ENCODE measurements at places on chromosomes 5 and 9.

GRCh38 chr9:38737246-38737645 lies 17.3 kb upstream of the FAM240B start:
- DNase-seq, result no peak

- no peak for DNase-seq
These were observed 318.9 kb downstream of the ICE1 start for GRCh38 chr5:5741418-5741817.

DNA sequence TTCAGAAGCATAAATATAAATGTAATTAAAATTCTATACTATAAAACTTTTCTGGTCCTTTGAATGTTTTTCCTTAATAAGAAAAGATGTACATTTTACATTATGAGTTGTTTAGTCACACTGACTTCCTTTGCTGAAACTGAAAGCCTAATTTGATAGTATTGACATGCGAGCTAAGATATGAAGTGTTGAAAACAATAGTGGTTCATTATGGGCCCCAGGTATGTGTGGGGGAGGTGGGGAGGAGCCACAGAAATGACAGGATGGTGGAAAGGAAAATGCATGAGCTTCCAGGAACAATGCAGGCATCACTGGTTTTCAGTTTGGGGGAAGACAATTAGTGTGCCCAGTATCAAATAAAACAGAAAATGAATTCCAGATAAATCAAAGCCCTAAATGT lies 35.4 kb upstream of the RLN1 start:
- no peak for DNase-seq

GRCh38 chr9:10876333-10876732 lies 263.5 kb upstream of the PTPRD start:
- DNase-seq, result no peak

GRCh38 chr5:167840527-167841130 lies 450.8 kb upstream of the WWC1 start:
- DNase-seq, result no peak

- no peak for DNase-seq
These were observed 271.2 kb upstream of the IRX2 start for GRCh38 chr5:3022665-3023064.

GRCh38 chr5:159345861-159346260 lies 15.6 kb upstream of the IL12B start:
- no peak for DNase-seq

- DNase-seq, result no peak
These were observed 151.5 kb downstream of the DCP2 start for GRCh38 chr5:113128082-113128481.

DNA sequence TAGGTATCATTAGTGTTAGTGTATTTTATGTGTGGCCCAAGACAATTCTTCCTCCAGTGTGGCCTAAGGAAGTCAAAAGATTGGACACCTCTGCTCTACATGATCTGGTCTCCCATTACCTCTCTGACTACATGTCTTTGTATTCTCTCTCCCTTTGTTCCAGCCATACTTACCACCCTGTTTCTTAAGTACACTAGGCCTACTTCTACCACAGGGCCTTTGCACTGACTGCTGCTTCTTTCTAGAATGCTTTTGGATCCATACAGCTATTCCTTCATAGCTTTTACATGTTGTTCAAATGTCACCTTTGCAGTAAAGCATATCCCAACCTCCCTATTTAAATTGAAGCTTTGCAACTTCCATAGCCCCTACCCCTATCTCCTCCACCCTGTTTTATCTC lies 5.4 kb downstream of the XRCC4 start:
- DNase-seq, result no peak

GRCh38 chr9:92525306-92525705 lies 10.5 kb downstream of the ECM2 start:
- no peak for DNase-seq

DNA sequence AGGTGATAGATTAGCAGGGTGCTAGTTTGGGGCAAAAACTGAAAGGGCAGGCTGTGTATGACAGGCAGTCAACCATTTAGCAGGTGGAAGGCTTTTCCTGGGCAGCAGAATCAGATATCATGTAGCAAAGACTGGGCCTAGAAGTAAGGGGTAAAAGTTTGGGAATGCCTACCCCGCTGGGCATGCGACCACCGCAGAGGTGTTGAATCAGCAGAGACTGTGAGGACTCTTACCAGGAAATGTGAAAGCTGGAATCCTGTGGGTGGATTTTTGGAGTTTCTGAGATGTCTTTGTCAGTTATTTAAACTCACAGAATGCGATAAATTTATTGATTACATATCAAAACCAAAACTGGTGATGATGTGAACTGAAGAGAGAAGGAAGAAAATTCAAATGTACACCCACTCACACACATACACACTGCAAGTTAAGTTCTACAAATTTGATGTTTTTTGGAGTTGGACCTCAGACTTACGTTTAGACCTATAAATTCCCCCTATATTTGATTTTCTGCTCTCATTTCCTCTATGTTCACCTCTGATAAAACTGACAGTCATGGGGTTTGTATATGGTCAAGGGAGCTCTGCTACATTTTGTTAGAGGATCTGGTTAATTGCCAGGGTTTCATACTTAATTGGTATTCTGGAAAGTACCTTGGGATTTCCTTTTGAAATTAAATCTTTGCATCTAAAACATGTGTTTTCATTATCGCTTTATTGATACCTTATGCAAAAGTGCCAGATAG lies 333.6 kb downstream of the CSNK1G3 start:
- no peak for DNase-seq

DNA sequence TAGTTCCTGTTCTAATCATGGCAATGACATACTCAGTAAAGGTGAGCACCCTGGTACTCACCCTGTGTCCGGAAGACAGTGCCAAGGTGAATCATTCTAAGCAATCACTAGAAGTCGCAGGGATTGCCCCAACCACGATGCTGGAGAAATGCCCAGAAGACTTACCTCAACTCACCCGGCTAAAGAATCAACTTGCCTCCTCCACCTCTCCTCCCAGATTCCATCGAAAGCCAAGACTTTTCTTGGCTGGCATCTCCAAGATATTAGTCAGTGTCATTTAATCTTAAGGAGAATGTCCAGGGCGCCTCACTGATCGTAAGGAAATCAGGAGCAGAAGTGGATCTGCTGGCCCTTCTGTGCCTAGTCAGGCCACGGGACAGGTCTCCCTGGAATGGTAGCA lies 204.9 kb downstream of the ERCC6L2 start:
- no peak for DNase-seq

DNA sequence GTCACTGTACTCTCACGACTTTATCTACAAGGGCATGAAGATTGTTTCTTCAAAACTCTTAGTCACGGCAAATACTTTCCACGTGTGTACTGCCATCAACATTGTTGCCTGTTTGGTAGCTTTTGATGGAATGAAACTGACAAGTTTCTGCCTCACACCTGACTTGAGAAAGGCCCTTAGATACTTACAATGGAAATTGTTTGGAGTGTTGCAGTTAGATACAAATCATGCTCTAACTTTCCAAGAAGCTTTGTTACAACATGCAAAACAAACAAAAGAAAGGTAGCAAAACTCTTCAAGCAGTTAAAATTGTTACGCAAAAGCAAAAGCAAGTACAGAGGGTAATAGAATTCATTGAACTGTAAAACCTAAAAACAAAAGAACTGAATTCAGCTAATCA lies 91.1 kb upstream of the TLE4 start:
- DNase-seq, result no peak

DNA sequence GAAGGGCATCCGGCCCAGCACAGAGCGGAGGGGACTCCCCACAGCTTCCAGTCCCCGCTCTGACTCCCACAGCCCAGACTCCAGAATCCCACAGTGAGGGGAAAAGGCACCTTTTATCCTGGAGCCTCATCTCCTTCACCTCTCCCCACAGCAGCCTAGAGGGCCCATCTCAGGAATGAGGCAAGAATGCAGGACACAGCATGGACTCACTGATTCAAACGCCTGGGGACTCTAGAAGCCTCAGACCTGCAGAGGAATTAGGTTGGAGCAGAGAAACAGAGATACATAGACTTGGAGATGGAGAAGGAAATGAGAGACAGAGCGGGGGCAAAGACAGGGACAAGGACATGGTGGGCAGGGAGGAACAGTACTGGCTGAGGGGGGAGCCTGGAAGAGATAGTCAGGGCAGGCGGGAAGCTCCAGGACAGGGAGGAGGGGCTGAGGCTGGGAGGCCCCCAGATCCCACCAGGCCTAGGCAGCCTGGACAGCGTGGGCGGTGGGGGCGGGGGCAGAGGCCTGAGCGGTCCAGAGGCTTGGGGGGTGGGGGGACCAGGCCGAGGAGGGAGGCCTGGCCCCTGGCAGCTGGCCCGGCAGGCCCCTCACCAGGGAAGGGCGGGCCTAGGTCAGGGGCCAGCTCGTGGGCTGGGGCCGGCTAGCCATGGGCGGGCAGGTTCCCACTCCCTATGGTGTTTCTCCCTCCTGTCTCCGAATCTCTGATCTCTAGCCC lies 15.8 kb downstream of the CNTFR start:
- DNase-seq, result no peak

- no peak for DNase-seq
These were observed 32.5 kb upstream of the ERBIN start for GRCh38 chr5:65893749-65894430.

- DNase-seq, result no peak
These were observed 16.8 kb downstream of the KDM3B start for GRCh38 chr5:138369261-138369660.

Measured in NCI-H187 (cell line).